Germinal center (tissue), 1 donor: ENCODE measurements at places on chromosomes 1 and 21.

GRCh38 chr1:18362150-18362549, 118.6 kb upstream of the KLHDC7A start:
- DNase-seq, result no peak

DNA sequence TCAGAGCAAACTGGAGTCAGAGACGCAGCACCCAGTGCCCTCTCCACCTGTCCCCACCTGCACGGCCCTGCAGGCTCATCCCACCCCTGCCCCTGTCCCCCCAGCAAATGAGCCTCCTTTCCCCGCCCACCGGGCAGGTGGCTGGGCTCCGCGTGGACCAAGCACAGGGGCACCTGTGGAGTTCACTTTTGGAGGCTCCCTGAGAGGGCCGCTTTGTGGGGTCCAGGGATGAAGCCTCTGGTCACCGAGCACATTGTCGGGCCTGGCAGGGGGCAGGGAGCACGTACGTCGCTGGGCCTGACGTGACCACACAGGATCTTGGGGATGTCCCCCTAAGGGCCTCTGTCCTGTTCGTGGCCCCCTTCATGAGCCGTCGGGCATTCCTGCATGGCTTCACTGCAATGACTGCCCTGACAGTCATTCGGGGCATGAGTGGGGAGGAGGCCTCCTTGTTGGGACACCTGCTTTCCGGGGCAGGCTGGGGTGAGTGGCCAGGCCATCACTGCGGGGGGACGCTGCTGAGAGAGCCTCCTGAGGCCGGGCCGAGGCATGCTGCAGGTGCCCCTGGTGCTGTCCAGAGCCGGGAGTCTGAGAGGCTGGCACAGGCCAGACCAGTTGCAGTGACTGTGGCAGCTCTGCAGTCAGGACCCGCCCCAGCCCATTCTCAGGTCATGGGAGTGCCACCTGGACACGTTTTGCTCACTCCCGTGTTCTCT, 19.7 kb downstream of the SLX9 start:
- DNase-seq, result no peak

- no peak for DNase-seq
Measured at GRCh38 chr1:200527670-200528069, 92.9 kb downstream of the KIF14 start.

DNA sequence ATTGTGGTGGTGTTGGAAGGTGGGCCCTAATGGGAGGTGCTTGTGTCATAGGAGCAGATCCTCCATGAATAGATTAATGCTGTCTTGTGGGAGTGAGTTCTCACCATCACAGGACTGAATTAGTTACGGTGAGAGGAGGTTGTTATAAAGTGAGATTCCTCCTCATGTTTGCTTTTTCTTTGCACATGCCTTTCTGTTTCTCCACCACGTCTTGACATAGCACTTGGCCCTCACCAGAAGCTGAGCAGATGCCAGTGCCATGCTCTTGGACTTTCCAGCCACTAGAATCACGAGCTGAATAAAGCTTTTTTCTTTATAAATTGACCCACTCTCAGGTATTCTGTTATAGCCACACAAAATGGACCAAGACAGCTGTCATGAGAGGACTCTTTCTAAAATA, 194.8 kb downstream of the PTPRU start:
- no peak for DNase-seq

DNA sequence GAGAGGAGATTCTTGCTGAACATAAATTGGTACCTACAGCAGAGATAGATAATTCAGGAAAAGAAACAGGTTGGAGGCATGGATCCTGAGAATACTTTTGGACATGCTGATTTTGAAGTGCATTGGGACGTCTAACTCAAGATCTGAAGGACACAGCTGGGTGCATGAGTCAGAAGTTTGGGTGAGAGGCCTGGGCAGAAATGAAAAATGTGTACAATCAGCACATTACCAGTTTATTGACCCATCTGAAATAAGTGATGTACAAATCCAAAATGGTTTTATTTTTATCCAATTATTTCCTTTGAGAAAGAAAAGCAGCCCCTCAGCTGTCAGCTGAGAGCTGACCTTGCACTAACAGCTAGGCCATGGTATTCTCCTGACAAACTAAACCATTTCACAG, 975.2 kb upstream of the B3GALT2 start:
- DNase-seq, result no peak

DNA sequence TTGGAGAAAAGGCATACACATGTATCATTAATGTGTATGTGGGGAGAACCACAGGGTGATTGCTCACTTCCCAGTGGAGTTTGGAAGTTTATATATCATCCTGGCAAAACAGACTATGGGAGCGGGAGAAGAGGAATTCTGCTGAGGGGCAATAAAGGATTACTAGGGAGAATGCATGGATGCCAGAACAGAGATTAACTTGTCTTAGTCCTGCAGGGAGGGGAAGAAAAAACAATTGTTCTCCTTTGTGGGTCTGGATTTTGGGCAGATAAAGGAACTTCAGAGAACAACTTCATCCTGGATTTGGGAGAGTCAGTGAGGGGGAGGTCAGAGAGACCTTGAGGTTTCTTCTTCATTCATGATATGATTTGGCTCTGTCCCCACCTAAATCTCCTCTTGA, 55.9 kb upstream of the SOX13 start:
- DNase-seq, result no peak

DNA sequence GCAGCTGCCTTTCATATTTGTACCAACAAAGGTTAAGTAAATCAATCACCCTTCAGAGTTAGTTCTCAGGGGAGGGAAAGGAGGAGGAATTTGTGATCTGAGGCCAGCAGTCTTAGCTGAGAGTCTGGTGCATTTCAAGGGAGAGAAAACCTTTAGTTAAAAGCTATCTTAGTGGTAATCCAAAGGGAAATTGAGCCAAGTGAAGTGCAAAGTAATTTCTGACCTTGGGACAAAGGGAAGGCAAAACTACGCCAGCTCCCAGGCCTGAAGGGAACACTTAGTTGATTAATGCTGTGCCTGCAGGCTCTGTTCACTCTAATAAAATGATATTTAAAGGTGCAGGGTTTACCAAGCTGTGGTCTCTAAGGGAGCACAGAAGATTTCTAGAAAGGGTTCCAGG, 23.1 kb upstream of the FMOD start:
- no peak for DNase-seq

DNA sequence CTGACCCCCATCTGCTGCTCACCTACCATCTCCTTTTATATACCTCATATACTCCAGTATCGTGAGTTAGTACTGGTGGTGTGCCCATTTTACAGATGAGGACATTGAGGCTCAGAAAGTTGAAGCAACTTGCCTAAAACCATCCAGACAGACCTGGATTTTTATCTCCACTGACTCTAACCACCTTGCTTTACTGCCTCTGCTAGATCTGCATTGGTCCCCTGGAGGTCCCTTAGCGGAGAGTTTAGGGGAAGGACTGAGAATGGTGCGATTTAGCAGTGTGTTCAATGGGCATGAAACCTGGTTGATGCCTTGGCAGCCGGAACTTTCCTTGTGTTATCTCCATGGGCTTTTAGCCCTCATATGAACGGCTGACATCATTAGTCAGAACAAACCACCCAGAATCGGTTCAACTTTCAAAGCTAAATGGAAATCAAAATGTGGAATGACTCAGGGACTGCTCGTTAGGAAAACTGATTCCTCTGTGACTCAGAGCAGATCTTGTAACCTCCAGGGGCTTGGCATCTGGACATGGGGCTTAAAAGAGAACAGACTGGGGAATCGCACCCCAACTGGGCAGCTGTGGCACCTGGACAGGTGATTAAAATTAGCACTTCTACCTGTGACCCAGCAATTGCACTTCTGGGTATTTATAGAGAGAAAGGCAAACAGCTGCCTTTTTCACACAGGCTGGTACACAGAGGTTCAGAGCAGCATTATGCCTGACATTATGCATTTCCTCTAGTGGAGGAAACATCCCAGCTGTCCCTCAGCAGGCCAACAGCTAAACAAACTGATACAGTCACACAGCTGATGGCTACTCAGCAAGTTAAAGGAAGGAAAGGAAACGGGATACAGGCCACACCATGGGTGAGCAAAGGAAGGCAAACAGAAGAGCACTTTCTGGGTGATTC, 25.3 kb downstream of the TMEM51 start:
- DNase-seq, result no peak

DNA sequence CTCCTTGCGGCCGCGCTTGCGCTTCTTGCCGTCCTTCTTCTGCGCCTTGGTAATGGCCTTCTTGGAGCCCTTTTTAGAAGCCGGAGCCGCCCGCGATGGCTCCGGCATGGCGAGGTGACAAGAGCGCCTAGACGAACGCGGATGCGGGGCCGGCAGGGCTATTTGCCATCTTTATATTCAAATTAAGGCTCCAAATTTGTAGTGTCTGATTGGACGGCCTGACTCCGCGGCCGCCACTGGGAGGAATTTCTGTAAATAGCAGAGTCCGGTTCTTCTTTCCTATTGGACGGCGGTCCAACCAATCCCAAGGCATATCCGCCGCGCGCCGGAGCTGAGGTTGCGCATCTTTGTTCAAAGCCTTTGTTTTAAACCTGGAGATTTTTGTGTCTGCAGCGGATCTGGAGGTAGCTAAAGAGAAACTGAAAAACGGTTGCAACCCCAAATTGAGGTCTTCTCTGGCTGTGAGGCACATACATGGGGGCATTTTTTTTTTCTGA, 22.6 kb upstream of the RNF187 start:
- DNase-seq, result peak; percentile 90

DNA sequence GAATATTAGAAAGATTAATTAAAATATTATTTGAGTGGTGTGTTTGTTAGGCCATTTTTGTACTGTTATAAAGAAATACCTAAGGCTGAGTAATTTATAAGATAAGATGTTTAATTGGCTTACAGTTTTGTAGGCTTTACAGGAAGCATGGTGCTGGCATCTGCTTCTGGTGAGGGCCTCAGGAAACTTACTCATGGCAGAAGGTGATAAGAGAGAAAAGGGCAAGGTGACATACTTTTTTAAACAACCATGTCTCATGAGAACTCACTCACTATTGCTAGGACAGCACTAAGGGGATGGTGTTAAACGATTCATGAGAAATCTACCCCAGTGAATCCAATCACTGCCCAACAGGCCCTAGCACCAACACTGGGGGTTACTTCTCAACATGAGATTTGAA, 56.7 kb upstream of the RGS21 start:
- no peak for DNase-seq

DNA sequence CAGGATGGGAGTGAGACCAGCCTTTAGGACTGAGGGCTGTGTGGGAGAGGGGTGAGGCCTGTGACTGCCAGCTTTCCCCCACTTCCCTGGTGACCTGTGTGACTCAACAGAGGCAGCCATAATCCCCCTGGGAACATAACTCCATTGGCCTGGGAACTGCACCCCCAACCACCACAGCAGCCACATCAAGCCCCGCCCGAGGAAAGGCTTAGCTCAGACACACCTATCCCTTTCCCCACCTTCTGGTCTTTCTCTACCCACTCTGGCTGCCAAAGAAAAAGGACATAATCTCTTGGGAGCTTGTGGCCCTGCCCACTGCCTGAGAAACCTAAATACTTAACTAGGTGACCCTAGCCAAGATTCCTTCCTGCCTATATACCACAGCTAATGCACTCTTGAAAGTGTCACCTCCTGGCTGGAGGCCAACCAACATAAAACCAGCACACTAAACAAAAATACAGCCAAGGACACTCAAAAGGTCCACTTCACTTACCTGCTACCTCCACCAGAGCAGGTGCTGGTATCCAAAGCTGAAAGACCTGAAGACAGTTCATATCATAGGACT, 406.6 kb upstream of the CAMK1G start:
- DNase-seq, result no peak

GRCh38 chr1:174726167-174726879, 273.4 kb upstream of the CACYBP start:
- no peak for DNase-seq

DNA sequence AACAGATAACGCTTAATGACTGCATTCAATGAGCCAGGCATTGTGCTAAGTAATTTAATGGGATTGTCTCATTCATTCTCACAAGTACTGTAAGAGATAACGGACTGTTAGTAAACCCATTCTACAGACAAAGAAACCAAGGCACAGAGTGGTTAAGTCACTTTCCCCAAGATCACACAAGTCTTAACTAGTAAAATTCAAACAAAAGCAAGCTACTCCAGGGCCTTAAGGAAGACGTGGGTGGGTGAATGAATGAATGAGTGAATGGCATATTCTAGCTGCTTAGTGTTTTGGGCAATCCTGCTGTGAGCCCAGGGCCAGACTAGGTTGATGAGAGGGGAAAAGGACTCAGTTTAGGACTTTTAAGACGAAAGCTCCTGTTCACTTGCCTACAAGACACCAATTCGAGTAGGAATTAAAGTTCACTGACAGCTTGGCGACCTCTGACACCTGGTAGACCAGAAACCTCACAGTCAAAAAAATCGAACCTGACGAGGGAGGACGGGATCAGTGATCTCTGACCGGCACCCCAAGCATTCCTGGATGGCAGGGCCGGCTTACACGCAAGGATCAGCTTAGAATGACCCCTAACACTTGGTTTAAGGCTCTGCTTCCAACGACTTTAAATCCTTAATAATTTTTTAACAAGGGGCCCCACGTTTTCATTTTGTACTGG, 557 bp downstream of the EMC1 start:
- DNase-seq, result peak; percentile 16

- DNase-seq, result no peak
Measured at GRCh38 chr1:8398677-8399076, 80.8 kb downstream of the SLC45A1 start.

- no peak for DNase-seq
Measured at GRCh38 chr1:165894591-165894990, 67.2 kb downstream of the UCK2 start.

DNA sequence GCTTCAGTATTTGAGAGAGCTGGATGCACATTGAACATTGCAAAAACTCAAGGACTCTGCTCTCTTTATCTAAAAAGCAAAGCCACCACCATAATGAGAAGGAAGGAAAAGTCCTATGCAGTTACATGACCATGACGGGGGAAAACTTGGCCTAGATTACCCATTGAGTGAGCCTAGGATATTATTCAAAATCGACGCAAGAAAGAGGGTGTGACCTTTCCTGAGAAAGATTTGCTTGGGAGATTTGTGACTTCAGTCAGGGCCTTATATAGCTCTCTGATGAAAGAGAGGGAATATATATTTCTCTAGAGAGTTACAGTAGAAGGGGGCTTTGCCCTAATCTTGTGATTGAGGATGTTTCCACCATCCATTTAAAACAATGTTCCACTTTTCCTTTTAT, 153.0 kb upstream of the DPYD start:
- no peak for DNase-seq

GRCh38 chr1:43503534-43503933, 27.1 kb upstream of the PTPRF start:
- DNase-seq, result no peak

- no peak for DNase-seq
Measured at GRCh38 chr21:16342932-16343331, 613.1 kb downstream of the USP25 start.

DNA sequence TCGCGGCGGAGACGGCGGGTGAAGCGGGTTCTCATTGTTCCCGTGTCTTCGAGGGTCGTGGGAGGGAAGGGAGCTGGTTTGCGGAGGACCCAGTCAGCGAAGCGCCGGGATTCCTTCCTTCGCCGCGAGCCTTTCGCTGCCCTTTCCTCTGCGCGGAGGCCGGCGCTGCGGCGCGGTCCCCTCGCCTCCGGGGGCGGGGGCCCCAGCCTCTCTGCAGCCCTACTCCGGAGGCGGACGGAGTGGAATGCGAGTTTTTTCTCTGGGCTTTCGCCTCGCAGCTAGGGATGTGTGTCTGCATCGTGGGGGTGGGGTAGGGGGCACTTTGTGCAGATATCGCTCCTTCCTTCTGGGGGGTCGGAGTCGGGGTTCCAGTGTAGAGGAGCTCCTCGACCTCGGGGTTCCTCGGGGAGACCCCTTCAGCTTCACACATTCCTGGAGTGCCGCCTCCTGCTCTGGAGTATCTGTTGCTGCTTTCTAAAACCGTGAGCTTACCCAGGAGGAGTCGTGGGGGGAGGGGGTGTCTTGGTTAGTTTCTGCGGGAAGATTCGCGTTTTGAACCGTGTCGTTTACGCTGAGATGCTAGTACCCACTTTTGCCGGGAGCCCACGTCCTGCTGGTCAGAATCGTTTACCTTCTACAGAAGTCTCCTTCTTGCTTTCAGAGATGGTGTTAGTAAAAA, 595 bp downstream of the RNF2 start:
- peak; percentile 58 for DNase-seq
